Karpas-422 (cell line): ENCODE measurements at places on chromosomes 1 and 21. TPM values are rescaled to one million over a fixed set of nuclear protein-coding genes. Genes with fewer than 3 reads are reported as not detected.

Gene LCE2C
- total RNA-seq: not detected in 2 replicates

- H3K36me3 ChIP-seq: no peaks in the 10 kb centered on the region
- no peak overlapping the region for H3K4me3 ChIP-seq
- H3K27me3 ChIP-seq: no peaks in the 10 kb centered on the region
- no peak for DNase-seq
- no peak overlapping the region for H3K27ac ChIP-seq
Measured at GRCh38 chr1:64231654-64232053, 28.2 kb downstream of the UBE2U start.

Gene MPZ
- total RNA-seq: 4.0 and 6.9 TPM in 2 replicates

DNA sequence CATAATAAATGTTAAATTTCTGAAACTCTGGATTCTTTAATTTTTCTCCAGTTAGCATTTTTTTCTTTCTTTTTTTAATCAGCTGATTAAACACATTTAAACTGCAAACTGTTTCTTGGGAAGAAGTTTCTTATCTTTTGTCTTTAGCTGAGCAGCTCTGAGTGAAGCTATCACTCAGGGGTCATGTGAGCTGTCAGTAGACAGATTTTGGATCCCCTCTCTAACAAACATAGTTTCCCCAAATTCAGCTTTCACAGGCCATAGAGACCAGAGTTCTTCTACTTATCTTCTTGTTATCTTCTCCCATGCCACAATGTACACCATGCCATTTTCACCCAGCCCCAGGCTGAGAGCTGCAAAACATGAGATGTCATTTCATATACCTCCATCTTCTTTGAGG is 148.9 kb downstream of the CDC42BPA start:
- no peak overlapping the region for H3K27ac ChIP-seq
- no peak overlapping the region for H3K4me3 ChIP-seq
- H3K36me3 ChIP-seq: no peaks in the 10 kb centered on the region
- no peaks in the 10 kb centered on the region for H3K27me3 ChIP-seq
- no peak for DNase-seq
- no peaks in the 10 kb centered on the region for H3K4me1 ChIP-seq
